Central memory CD8-positive, alpha-beta T cell (primary cell): ENCODE measurements at places on chromosomes 13 and 19.

GRCh38 chr19:47615230-47615629 lies 6.3 kb downstream of the BICRA start:
- no peak for DNase-seq

DNA sequence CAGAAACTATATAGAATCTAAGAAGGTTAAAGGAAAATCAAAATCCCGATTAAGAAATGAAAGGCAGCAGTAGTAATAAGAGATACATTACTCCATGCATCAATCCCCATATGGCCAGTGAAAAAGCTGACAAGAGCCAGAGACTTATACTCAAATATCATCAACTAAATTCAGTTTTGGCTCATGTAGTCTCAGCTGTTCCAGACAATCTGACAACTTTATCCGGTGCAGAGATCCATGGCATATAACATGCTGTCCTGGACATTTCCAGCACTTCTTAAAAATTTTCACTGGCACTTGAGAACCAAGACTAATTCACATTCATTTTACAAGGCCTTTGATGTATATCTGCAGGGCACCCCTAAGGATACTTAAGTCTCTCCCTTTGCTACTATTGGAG lies 255.7 kb upstream of the KLHL1 start:
- no peak for DNase-seq

GRCh38 chr19:13319526-13319925 lies 169.3 kb downstream of the IER2 start:
- DNase-seq = no peak

GRCh38 chr13:56907766-56908165 lies 233.0 kb upstream of the PRR20A start:
- DNase-seq = no peak

- no peak for DNase-seq
Measured at GRCh38 chr13:73572824-73573223, 514.0 kb downstream of the KLF5 start.

GRCh38 chr13:65592731-65593130 lies 1637.4 kb downstream of the PCDH9 start:
- DNase-seq = no peak

DNA sequence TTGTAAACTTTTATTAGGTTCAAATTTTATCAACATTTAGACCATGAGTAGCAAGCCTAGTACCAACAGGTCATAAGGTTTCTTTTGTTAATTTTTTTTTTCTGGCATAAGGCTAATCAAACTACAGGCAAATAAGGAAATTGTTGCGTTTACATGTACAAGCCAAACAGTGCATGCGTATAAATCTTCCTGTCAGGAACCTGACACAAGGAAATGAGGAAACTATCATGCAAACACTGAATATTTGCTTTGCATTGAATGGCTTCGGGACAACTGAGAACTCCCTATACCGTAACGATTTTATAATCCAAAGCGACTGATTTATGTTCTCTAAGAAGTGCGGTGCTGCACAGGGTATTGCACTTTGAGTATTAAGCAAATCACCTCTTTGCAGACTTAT lies 133.0 kb upstream of the TRPC4 start:
- no peak for DNase-seq

DNA sequence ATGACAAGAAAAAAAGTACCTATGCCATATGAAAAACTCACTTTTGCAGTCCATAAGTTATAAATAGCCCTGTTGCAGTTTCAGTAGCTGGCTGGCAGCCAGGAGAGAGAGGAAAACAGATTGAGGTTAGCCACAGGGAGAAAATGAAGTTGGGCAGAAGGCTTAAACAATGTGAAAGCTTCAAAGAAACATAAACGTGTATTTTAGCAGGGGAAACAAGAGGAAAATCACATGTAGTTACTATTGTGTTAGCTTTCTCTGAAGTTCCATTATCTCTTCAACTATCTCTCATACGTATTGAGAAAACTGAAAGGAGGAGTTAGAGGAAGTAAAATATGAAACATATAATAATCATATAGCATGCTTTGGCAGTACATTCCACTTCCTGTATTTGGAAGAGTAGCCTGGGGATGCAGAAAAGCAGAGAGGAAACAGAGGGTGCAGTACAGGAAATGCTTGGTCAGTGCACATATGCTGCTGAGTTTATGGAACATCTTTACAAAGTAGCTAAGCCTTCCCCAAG lies 1551.1 kb downstream of the EFNB2 start:
- DNase-seq = no peak

DNA sequence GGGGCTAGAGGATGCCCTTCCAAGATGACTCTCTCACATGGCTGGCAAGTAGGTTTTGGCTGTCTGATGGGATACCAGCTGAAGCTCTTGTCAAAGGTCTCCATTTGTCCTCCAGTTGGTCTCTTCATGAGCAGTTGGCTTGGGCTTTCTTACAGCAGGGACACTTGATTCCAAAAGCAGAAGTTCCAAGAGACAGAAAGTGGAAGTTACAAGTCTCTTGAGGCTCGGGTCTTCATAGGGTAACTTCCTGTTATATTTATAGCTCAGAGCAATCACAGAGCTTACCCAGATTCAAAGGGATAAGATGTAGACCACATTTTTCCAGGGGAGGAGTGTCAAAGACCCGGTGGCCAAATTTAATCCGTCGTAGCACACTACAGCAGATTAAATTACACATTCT lies 440.0 kb downstream of the RFC3 start:
- DNase-seq = no peak

DNA sequence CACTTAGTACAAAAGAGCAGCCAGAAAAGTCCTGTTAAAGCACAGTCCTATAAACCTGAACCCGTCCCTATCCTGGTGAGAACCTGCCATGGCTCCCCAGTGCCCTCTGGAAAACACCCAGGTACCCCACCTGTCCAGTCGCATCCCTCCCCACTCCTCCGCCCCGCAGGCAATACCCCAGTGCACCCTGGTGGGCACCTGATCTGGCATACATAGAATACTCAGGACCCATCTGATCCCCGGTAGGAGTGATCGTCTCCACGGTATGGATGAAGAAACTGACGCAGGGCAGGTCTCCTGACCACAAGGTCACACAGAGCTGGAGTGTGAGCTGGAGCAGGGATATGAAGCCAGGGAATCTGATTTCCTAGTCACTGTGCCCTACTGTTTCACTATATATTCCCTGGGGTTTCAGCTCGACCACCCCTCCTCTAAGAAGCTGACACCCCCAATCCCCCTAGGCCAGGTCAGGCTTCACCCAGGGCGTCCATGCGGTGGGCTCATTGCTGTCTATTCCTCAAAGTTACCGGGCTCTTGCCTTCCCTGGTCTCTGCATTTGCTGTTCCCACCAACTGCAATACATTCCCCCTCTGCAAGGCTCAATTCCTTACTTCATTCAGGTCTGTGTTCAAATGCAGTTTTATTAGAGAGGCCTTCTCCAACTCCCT lies 12.6 kb downstream of the FBXO46 start:
- DNase-seq = no peak

DNA sequence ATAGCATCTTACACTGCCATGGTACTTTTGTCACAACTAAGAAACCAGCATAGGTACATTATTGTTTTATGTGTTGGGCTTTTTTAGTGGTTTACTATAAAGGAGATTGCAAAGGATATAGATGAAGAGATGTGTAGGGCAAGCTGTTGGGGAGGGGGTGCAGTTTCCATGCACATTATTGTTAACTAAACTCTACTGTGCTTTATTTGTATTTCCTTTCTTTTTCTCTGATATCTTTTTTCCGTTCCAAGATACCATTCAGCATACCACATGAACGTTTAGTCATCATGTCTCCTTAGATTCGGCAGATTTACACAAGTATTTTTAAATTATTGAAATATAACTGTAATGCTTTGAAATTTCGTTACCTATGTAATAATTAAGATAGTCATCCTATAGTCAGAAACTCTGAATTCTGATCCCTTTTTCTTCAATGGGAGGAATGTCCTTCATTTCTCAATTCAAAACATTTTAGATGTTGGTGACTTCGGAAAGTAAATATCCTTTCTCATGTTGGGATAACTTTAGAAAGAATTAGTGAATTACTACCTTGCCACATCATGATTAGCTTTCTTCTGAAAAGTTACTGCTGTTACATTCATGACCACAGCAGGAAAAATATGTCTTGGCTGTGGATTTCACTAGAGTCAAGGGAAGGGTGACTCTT lies 82.8 kb downstream of the FRY start:
- no peak for DNase-seq

DNA sequence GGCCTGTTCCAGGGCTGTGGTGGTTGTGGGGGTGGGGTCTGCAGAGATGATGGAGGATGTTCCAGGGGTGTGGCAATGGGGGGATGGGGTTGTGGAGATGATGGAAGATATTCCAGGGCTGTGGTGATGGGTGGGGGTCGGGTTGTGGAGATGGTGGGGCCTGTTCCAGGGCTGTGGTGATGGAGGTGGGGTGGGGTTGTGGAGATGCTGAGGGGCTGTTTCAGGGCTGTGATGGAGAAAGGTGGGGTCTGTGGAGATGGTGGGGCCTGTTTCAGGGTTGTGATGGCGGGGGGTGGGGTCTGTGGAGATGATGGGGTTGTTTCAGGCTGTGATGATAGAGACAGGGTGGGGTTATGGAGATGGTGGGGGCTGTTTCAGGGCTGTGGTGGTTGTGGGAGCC lies 62.0 kb downstream of the TEX29 start:
- no peak for DNase-seq

GRCh38 chr19:47521473-47522180 lies 6.8 kb upstream of the NAPA start:
- DNase-seq = no peak

- DNase-seq = no peak
Measured at GRCh38 chr19:45477713-45478453, 10.1 kb downstream of the FOSB start.

DNA sequence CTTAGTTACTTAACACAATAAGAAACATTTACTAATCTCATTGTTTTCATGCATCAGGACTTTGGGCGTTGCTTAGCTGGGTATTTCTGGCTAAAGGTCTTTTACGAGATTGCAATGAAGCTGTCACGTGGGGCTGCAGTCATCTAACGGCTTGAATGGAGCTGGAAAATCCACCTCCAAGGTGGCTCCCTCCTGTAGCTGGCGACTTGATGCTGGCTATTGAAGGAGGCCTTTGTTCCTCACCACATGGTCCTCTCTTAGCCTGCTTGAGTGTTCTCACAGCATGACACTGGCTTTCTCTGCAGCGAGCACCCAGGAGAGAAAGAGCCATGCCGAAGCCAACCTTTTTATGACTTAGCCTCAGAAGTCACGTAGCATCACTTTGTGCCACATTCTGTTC lies 92.0 kb downstream of the NHLRC3 start:
- no peak for DNase-seq

DNA sequence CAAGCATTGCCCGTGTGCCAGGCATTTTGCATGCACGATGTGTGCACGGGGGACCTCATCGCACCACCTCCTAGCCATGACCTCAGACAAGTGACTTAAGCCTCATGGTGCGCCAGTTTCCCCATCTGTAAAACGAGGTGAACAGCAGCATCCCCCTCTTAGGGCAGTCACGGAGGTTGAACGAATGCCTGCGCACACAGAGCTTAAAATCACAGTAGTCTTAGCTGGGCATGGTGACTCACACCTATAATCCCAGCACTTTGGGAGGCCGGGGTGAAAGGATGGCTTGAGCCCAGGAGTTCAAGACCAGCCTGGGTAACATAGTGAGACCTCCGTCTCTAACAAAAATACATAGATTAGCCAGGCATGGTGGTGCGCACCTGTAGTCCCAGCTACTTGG lies 48.6 kb downstream of the PIN1 start:
- no peak for DNase-seq

- no peak for DNase-seq
Measured at GRCh38 chr19:36028313-36029041, 4.2 kb downstream of the CLIP3 start.

DNA sequence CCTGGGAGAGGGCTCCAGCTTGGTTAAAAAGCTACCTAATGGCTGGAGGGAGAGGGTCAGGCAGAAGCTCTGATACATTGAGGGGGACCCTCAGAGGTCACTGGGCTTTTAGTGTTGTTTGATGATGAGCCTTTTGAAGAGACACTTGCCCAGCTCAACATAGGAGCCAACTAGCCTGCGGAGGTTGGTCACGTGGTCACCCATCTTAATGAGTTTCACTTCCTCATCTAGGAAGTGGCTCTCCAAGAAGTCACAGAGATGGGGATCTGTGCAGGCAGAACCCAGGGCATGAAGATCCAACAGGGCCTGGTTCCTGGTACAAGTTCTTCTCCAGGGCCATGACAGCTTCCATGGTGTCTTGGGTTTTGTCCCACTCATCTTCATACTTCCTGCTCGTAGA lies 33.4 kb downstream of the IPO5 start:
- no peak for DNase-seq

DNA sequence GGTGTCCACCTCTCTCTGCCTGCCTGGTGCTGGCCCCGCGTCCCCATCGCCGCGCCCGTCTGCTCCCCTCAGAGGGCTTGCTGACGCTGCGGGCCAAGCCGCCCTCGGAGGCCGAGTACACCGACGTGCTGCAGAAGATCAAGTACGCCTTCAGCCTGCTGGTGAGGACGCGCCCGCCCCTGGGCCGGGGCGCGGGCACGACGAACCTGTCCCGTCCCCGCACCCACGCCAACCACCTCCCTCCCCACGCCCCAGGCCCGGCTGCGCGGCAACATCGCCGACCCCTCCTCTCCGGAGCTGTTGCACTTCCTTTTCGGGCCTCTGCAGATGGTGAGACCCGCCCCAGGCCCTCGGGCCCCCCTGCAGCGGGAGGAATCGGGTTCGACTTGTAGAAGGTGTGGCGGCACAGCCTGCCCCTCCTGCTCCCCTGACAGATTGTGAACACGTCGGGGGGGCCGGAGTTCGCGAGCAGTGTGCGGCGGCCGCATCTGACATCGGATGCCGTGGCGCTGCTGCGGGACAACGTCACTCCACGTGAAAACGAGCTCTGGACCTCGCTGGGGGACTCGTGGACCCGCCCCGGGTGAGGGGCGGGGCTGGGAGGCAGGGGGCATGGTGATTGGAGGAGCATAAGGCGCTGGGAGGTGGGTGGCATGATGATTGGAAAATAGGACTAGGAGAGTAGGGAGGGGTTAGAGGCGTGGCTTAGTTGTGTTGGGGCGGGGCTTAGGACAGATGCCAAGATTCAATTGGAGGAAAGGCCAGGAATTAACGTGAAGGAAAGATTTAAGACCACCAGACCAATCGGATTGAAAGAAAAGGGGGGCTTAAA lies 6.6 kb downstream of the EPS8L1 start:
- no peak for DNase-seq
